ENCODE measurements at places on chromosomes 2 and 18.

DNA sequence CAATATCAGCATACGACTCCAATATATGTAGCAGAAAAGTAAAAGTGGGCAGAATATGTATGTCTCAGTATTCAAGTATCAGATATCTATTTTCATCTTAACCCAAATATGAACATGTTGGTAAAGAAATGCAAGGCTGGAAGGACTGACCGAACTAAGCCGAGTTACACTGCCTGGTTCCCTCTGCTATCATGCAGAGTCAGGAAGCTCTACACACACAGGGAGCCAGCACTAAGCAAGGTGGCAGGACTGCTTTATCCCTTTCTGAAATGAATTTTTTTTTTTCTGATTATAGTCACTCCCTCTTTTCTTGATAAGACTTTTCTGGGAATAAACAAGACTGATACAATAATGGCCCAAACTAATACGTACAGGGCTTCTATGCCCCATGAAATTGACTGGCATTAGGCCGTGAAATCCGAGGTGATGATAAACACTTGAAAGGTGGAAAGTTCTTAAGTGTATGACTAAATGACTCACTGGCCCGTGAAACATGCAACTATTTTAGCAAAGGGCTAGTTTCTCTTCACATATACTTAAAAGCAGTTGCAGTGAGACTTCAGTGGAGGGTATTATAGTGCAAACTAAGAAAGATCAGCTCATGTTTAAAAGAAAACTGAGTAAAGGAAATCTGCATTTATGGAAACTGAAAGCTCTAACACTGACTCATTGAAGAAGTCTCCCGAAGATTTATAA, 14.9 kb downstream of the DPP4 start:
- peak; percentile 12 for DNase-seq

- no peak for DNase-seq
Observed at GRCh38 chr2:85780316-85781012, 26.7 kb downstream of the ATOH8 start.

- DNase-seq: no peak
Observed at GRCh38 chr2:97720746-97721145, 7.4 kb downstream of the ZAP70 start.

- DNase-seq: no peak
Observed at GRCh38 chr2:62435720-62436119, 70.3 kb downstream of the TMEM17 start.

GRCh38 chr2:7048762-7049294, 131.6 kb downstream of the RNF144A start:
- DNase-seq: no peak

DNA sequence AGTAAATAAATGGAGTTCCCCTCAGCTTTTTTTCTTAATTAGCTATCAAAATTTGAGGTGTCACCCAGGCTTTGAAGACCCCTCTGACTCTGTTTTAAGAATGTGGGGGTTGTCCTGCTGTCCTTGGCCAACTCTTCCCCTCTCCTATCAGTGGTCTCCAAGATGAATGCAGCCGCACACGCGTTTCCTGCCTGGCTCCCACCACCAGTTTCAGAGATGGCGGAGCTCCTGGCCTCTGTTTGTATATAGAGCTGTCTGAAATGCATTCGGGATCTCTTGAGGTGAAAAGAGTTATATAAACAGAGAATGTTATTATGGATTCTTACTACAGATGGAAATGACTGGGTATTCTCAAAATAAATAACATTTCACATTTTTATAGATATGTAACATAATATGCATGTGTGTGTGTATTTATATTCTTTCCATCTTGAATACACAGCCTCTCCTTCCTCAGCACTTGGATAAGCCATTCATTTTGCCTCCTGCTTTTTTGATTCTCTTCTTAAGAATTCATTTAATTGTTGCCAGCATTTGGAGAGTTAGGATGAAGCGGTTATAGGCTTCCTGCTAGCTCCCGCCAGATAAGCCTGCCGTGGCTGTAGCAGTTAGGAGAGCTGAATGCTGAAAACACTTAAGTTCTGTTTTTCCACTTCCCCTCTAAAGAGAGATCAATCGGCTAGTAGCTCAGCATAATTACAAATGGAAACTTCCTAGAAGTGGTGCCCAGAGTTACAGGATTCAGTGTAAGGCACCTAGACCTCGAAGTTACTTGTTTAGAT, 659.3 kb upstream of the FANCL start:
- DNase-seq: no peak
